ENCODE measurements at places on chromosomes 4 and X.

DNA sequence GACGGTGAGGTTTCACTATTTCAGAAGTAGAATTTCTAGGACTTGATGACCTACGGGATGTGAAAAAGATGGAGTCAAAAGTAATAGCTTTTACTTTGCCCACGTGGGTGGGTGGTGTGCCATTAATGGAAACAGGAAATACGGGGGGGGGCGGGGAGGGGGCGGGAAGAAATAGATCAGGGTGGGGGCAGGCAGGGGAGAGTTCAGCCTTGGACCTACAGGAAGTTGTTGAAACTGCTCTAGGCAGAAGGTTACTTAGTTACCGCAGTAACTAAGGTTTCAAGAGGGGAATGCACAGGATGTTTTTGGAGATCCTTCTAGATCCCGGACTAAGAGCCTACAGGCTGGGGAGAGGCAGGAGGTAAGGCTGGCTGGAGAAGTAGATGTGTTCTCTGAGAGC, 3.6 kb upstream of the FHL1 start:
- no peak for DNase-seq

- no peak for DNase-seq
Measured at GRCh38 chr4:113404841-113405240, 355.4 kb downstream of the ANK2 start.

GRCh38 chr4:53928825-53929224, 135.6 kb downstream of the CHIC2 start:
- DNase-seq: no peak

- DNase-seq: no peak
Measured at GRCh38 chrX:151513472-151513871, 50.0 kb upstream of the PASD1 start.

DNA sequence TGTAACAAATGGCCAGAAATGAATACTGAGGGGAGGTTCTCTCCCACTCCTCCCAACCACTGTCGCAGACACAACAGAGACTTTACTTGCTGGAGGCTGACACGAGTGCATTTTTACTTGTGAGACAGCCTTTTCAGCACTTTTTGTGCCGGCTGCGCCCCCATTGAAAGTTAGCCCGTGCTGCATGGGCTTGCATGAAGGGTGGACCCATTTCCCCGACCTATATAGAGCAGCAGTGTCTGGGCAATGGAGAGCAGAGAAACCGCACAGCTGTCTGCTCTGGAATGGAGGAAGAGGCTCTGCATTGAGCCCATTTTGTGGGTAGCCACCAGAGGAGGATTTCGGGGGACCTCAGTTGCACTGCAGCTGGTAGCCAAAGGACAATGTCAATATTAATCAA, 208.8 kb downstream of the UGT8 start:
- no peak for DNase-seq

DNA sequence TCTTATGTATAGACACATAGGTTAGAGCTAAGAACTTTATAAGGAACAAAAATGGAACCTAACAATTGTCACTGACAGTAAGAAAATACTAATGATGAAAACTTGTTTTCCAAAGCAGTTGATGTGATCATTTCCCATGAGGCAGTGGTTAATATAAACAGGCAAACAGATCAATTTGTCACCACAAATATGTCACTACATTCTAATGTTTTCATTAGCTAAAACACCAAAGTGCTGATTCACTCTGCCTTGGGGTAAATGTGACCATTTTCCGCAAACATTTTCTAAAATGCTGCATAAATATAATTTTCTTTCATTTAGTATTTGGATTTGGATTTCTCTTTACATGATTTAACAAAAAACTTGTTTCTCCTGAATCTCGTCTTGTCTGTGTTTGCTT, 408.9 kb upstream of the CTSO start:
- no peak for DNase-seq

DNA sequence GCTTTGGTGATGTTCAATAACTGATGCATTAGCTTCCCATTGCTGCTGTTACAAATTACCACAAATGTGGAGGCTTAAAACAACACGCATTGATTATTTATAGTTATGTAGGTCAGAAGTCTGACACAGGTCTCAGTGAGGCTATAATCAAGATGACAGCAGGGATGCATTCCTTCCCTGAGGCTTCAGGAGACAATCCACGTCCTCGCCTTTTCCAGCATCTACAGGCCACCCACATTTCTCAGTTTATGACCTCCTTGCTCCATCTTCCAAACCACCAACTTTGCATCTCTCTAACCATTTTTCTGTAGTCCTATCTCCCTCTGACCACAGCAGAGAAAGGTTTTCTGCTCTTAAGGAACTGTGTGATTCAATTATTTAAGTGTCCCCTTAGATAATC, 92.5 kb downstream of the GASK1B start:
- no peak for DNase-seq

DNA sequence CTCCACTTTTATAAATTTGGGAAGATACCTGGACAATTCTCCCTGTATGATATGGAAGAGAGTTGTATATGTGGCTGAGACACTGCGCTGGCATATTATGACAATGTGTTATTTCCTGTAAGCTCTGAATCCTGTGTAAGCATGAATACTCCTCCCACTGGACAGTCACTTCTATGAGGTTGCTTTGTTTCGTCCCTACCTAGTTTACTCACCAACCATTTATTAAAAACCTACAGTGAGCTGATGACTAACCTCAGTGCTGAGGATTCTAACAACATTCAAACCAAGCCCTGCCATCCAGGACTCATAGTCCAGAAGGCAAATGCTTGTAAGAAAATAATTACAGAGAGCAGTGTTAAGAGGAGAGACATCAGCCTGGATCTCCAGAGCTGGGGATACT, 1632.9 kb upstream of the TENM3 start:
- DNase-seq: no peak

GRCh38 chr4:165115301-165115700, 2.6 kb upstream of the TMEM192 start:
- no peak for DNase-seq

GRCh38 chrX:46029777-46030176, 515.4 kb downstream of the ZNF674 start:
- no peak for DNase-seq
